ENCODE measurements at places on chromosomes 2 and 18.

- no peak overlapping the region for H3K27ac ChIP-seq
- DNase-seq: no peak
- no peaks in the 10 kb centered on the region for H3K27me3 ChIP-seq
- no peaks in the 10 kb centered on the region for H3K4me1 ChIP-seq
- no peak overlapping the region for H3K4me3 ChIP-seq
These were observed 173.0 kb upstream of the REV1 start for GRCh38 chr2:99662761-99663341.

GRCh38 chr2:74391580-74392448 is 11.7 kb upstream of the DCTN1 start:
- no peaks in the 10 kb centered on the region for H3K36me3 ChIP-seq
- no peaks in the 10 kb centered on the region for H3K27me3 ChIP-seq
- peak overlapping the region; percentile 97 for H3K27ac ChIP-seq
- peak overlapping the region; percentile 90 for H3K4me3 ChIP-seq

DNA sequence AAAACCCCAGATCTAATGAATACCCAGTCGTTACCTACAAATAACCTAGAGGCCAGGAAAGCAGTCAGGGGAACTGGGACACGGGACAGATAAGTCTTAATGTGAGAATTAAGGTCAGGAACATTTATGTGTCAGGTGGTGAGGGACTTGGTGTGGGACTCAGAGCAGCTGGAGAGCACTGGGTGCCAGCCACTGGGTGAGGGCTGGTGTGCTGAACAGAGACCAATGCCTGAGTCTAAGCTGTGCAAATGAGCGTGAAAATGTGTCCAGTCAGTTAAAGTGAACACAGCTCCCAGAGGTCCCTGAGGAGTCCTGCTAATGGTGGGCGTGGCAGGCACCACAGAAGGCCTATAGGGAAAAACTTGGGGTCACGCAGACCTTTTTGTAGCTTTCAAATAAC is 225.9 kb downstream of the C1D start:
- no peak overlapping the region for H3K27ac ChIP-seq
- H3K36me3 ChIP-seq: no peaks in the 10 kb centered on the region
- no peak overlapping the region for H3K4me3 ChIP-seq
- H3K27me3 ChIP-seq: no peaks in the 10 kb centered on the region

DNA sequence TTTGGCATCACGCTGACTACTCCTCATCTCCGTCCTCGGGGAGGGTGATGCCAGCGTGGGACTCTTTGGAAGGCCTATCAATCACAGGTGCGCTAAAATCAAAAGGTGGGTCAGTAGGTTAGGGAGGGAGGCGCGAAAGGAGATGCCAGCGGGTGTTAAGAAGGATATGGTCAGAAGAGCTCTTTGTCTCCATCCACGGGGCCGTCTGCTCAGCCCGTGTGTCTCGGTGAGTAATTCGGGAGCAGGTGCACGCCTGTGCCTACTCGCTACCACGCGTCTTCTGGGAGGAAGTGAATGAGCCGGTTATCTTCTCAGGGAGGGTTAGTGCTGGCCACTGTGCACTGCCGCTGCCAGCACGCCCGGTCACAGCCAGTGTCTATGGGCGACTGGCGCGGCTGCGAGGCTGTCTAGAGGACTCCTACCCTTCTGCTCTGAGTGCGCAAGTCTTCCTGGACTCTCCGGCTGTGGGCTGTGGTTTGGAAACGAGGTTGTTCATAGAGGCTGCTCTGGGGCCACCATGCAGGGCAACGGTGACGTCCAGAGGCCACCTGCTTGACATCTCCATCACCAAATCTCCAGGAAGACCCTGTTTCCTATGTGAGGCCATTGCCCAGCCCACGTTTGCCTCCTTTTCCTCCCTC is 153.4 kb downstream of the MBP start:
- no peaks in the 10 kb centered on the region for H3K27me3 ChIP-seq
- no peaks in the 10 kb centered on the region for H3K36me3 ChIP-seq
- no peak overlapping the region for H3K27ac ChIP-seq
- no peak overlapping the region for H3K4me3 ChIP-seq
- no peak for DNase-seq
- peaks cover 40% of the 10 kb centered on the region for H3K4me1 ChIP-seq

DNA sequence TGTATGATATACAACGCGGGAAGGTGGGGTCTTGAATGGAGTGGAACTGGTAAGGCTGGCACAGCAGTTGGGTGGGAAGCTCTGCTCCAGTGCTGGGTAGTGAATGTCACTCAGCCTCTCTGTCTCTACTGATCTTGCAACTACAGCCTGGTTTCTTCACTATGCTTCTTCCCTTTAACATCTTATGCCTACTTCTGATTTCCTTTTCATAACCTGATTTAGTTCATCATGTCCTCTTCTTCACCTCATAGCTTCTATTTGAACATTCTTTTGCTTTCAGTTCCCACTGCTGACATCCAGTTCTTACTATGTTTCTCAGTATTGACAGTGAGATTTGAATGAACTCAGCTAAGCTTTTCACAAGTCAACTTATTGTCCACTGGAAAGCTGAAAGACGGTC is 286.2 kb downstream of the ARL6IP6 start:
- H3K4me3 ChIP-seq: no peak overlapping the region
- no peaks in the 10 kb centered on the region for H3K27me3 ChIP-seq
- H3K27ac ChIP-seq: no peak overlapping the region
- DNase-seq: no peak

- no peak overlapping the region for H3K27ac ChIP-seq
- H3K4me3 ChIP-seq: no peak overlapping the region
- no peaks in the 10 kb centered on the region for H3K4me1 ChIP-seq
- H3K27me3 ChIP-seq: no peaks in the 10 kb centered on the region
- no peak for DNase-seq
- no peaks in the 10 kb centered on the region for H3K36me3 ChIP-seq
These were observed 72.3 kb upstream of the CPO start for GRCh38 chr2:206867006-206867405.

- no peaks in the 10 kb centered on the region for H3K4me1 ChIP-seq
- DNase-seq: peak; percentile 94
- H3K27ac ChIP-seq: no peak within 1 kb of the TSS
- H3K36me3 ChIP-seq: no peaks in the 10 kb centered on the region
- H3K4me3 ChIP-seq: peak within 1 kb of the TSS; percentile 40
These were observed at the start of gene FSIP2 for GRCh38 chr2:185738679-185739472. Gene FSIP2 (plus strand): TSS chr2:185738804. CDS start chr2:185738895, 91 bp downstream.

DNA sequence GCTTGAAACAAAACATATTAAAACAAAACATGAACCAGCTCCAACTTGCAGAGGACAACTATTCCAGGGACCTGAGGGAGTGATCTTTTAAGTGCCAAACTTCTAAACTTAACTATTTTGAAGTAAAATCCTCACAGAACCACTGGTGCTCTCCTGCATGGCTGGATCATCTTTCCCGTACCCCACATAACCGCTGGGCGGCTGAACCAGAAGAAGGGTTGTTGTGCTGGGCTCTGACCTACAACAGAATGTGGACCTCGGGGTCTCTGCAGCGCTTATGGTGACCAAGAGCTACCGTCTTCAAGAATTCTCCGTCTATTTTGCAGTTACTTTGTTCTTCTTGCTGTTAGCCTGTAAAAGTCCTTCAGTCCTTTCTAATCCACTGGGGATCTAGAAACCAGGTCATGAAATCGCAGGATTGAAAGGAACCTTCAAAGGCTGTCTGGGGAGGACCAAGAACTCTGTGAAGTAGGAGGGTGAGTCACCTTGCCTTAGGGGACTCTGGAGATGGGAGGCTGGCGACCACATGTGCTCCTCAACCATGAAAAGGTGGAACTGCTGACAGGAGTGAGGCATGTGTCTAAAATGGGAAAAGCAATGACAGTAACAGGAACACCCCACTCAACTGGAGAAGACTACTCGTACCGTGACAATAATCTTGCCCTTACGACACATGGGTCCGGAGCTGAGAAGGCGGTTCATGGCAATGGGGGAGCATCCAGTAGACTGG is 46.6 kb downstream of the HDLBP start:
- H3K36me3 ChIP-seq: peaks cover 45% of the 10 kb centered on the region
- H3K27ac ChIP-seq: no peak overlapping the region
- no peak overlapping the region for H3K4me3 ChIP-seq
- DNase-seq: no peak
- H3K27me3 ChIP-seq: no peaks in the 10 kb centered on the region
- H3K4me1 ChIP-seq: peaks cover 56% of the 10 kb centered on the region

GRCh38 chr18:66571845-66572244 is 32.0 kb downstream of the CDH19 start:
- H3K36me3 ChIP-seq: no peaks in the 10 kb centered on the region
- no peak for DNase-seq
- no peaks in the 10 kb centered on the region for H3K4me1 ChIP-seq
- H3K27ac ChIP-seq: no peak overlapping the region
- H3K27me3 ChIP-seq: no peaks in the 10 kb centered on the region

GRCh38 chr2:128769457-128770142 is 450.9 kb upstream of the HS6ST1 start:
- DNase-seq: no peak
- no peak overlapping the region for H3K4me3 ChIP-seq

DNA sequence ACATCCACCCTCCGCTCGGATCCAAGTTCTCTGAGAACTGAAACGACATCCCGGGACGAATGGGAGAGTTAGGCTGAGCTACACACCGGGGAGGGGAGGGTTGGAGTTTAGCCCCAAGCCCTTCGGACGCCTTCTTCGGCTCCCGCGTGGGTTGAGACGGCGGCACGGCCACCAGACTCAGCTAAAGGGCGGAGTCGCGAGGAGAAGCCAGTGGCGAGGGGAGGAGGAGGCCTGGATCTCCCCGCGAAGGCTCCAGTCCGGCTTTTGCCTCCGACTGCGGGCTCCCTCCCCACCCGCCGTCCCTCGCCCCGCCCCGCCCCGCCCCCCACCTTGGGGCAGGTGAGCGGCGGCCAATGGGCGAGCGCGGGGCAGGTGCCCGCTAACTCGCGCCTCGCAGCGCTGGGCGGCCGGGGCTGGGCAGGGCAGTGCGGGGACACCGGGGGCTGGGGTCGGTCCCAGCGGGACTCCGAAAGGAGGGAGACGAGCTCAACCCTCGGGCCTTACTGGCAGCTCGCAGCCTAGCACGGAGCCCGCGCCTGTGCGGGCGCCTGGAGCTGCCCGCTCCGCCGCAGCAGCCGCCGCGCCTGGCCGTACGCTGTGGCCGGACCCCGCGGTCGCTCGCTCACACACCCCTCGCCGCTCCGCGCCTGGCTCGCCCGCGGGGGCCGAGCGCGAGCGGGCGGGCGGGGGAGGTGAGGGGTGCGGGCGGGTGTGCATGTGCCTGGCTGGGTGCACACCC is at the start of gene EMX1:
Gene EMX1 (plus strand): TSS at position 382 of the 739 bp plus-strand sequence. CDS start 334 bp downstream, at position 716.
- no peak within 1 kb of the TSS for H3K27ac ChIP-seq
- peak; percentile 88 for DNase-seq
- peaks cover 63% of the 10 kb centered on the region for H3K4me1 ChIP-seq
- H3K36me3 ChIP-seq: no peaks in the 10 kb centered on the region
- H3K27me3 ChIP-seq: peaks cover 67% of the 10 kb centered on the region

GRCh38 chr18:13614641-13615288 is 111.6 kb downstream of the FAM210A start:
- H3K36me3 ChIP-seq: no peaks in the 10 kb centered on the region
- no peaks in the 10 kb centered on the region for H3K27me3 ChIP-seq
- DNase-seq: no peak
- peaks cover 30% of the 10 kb centered on the region for H3K4me1 ChIP-seq
- peak overlapping the region; percentile 50 for H3K27ac ChIP-seq

Measured in stomach (tissue), 19 donors.